ENCODE measurements at places on chromosomes 6 and 20.

GRCh38 chr6:56399250-56399671 is 151.9 kb upstream of the COL21A1 start:
- no peak for DNase-seq

GRCh38 chr20:32512047-32512385 is 73.1 kb downstream of the NOL4L start:
- no peak for DNase-seq

- no peak for DNase-seq
Observed at GRCh38 chr20:59718071-59718470, 113.7 kb downstream of the PHACTR3 start.

DNA sequence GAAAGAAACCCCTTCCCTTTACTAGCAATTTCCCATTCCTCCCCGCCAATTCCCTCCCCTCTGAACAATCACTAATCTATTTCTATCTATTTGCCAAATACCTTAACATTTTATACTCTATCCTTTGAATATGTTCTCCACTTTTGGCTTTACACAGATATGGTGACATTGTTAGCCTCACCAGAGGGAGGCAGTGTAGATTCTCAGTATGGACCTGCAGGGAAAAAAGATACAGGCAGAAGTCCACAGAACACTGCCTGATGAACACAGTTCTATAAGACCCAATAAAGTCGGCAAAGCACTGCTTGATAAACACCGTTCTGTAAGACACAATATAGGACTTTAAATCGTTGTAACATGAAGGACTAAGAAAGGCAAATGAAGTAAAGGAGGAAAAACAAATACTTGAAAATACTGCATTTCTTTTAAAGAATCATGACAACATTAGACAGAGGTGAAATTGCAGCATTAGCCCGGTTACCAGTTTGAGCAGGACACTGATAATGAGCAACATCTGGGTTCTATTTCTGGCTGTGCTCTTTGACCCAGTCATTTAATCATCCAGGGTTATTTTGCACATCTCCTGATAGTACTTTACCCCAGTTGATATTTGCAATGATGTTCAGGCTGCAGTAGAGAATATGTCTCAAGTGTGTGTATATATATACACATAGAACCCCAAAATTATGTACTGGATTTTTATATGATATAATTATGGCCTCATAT is 296.8 kb downstream of the UTRN start:
- DNase-seq, result no peak

DNA sequence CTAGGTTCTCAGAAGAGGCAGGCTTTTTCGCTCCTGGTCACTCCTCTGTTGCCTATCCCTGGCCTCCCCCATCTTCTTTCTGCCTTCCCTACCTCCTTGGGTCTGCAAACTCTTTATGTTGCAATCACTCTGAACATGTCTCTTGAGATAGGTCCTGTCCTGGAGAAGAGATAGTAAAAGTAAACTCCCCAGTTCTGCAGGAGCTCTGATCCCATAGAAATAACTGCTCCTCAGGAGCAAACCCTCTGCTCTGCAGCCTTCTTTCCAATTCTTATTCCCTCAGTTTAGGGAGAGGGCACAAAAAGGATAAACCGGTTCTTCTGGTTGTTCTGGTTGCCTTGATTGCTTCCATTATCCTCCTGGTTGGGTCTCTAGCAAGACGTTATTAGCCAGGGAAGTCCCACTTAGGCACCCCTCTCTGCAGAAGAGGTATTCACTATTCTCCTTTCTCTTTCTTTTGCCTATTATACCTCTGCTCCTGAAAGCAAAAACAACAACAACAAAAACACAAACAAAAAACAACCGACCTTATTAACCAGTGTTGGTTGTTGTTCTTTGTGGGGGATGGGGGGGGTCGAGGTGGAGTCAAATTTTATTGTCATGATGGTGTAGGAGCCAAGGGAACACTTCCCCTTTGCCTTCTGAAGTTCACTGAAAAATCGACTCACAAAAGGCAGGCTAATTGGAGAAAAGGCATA is 973 bp downstream of the TRIM38 start:
- DNase-seq, result no peak

DNA sequence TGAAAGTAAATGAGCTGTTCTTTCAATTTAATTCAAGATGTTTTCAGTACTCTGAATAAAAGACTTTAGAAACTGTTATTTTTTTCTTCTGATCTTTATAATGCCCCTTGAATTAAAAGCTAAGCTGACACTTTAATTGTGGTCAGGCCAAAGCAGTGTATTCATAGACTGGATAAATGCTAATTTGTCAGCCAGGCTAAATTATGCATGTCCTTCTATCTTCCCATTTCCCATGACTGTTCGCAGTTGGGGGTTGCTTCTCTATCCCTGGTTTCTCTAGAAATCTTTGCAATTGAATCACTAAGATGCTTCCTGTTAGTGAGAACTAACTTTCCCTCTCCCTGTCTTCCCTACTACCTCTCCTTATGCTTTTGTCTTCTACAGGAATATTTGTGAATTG is 396.2 kb downstream of the RFPL4B start:
- DNase-seq, result no peak

DNA sequence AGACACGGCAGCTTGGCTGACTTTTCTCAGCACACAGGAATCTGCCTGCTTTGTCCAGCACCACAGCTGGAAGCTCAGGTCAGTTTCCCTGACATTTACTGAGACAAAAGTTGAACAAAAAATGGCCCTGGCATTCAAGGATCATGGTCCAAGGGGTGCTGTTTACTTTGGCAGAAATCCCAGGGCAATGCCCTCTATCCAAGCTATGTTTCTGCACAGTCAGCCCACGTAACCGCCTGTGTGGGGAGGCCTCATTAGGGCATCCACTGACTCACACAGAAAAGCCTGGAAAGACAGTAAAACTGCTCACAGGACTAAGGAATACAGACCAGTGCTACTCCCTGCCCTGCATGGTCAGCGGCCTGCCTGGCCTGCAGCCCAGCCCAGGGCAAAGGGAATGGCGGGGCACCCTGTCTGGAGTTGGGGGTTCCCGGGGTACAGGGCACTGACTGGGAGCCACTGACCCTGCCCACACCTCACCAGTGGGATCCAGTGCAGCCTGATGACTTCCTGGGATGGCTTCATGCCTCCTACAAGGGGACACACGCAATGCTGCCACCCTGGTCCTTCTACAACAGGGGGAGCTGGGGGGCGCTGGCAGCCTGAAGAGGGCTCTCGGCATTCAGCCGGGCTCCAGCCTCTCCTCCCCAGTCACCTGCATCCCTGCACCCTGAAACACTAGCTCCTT is 77.1 kb downstream of the NINL start:
- DNase-seq, result peak; percentile 37

GRCh38 chr20:14821251-14821650 is 483.8 kb upstream of the FLRT3 start:
- no peak for DNase-seq

Data from non-pigmented ciliary epithelial cell (primary cell).